Endothelial cell of umbilical vein (primary cell): ENCODE measurements at places on chromosomes 1 and 21.
A peak's percentile ranks its signal among the peaks of the same experiment; 100 is the strongest.

GRCh38 chr1:17135530-17135929, 16.3 kb upstream of the PADI2 start:
- no peak for DNase-seq
- H3K4me1 ChIP-seq: no peaks in the 10 kb centered on the region
- H3K27ac ChIP-seq: no peak overlapping the region
- no peaks in the 10 kb centered on the region for H3K36me3 ChIP-seq
- H3K27me3 ChIP-seq: peaks cover 9% of the 10 kb centered on the region
- no peak overlapping the region for H3K4me3 ChIP-seq

- no peaks in the 10 kb centered on the region for H3K27me3 ChIP-seq
- no peaks in the 10 kb centered on the region for H3K4me1 ChIP-seq
- no peaks in the 10 kb centered on the region for H3K36me3 ChIP-seq
- no peak overlapping the region for H3K4me3 ChIP-seq
- DNase-seq: no peak
Measured at GRCh38 chr1:204278251-204278650, 64.5 kb upstream of the GOLT1A start.

DNA sequence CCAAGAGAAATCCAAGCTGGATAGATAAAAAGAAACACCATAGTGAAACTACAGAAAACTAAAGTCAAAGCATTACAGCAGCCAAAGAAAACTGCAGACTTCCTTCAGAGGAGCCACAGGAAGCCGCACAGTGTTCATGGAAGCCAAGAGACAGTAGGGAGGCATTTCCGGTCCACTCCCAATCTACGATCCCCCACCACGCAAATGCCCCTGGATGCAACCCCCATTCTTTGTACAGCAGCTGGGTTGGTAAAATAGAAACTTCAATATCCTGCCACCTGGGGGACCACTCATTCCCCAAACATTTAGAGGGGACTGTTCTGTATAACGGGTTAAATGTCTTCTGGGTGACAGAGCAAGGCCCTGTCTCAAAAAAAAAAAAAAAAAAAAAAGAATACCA, 43.9 kb upstream of the TSPEAR start:
- no peaks in the 10 kb centered on the region for H3K27me3 ChIP-seq
- peaks cover 42% of the 10 kb centered on the region for H3K4me1 ChIP-seq
- no peaks in the 10 kb centered on the region for H3K36me3 ChIP-seq
- DNase-seq: peak; percentile 85
- H3K4me3 ChIP-seq: no peak overlapping the region

GRCh38 chr1:181028615-181029014, 5.2 kb upstream of the MR1 start:
- peaks cover 11% of the 10 kb centered on the region for H3K27me3 ChIP-seq
- no peak for DNase-seq
- H3K4me3 ChIP-seq: no peak overlapping the region

- no peaks in the 10 kb centered on the region for H3K4me1 ChIP-seq
- no peaks in the 10 kb centered on the region for H3K27me3 ChIP-seq
- no peak overlapping the region for H3K4me3 ChIP-seq
- peak; percentile 17 for DNase-seq
- no peaks in the 10 kb centered on the region for H3K36me3 ChIP-seq
Measured at GRCh38 chr1:22639286-22639685, 2.9 kb downstream of the C1QA start.
